ENCODE measurements at places on chromosomes 11 and 22.

- peaks cover 2% of the 10 kb centered on the region for H3K27me3 ChIP-seq
- H3K27ac ChIP-seq, result no peak overlapping the region
- no peak overlapping the region for H3K4me3 ChIP-seq
- no peak for DNase-seq
- no peaks in the 10 kb centered on the region for H3K36me3 ChIP-seq
These were observed 80.0 kb upstream of the TIMP3 start for GRCh38 chr22:32721328-32722180.

DNA sequence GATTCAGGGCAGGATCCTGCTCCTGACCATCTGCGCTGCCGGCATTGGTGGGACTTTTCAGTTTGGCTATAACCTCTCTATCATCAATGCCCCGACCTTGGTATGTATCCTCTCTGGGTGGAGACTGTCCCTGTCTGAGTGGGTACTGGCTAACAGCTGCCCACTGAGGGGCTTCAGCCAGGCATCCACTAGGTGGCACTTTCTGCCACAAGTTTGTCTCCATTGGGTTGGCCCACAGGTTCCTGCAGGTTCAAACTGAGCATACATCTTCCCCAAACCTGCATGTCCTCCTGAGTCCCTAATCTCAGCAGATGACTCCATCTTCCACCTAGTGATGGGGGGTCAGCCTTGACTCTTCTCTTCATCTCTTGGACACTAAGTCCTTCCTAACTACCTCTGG, 4.4 kb downstream of the SLC2A11 start:
- peaks cover 15% of the 10 kb centered on the region for H3K36me3 ChIP-seq
- DNase-seq, result no peak
- H3K27ac ChIP-seq, result no peak overlapping the region
- no peak overlapping the region for H3K4me3 ChIP-seq

GRCh38 chr11:132948252-132948651, 584.0 kb downstream of the OPCML start:
- no peaks in the 10 kb centered on the region for H3K4me1 ChIP-seq
- no peak overlapping the region for H3K4me3 ChIP-seq
- H3K27me3 ChIP-seq, result peaks cover 4% of the 10 kb centered on the region
- H3K27ac ChIP-seq, result no peak overlapping the region
- no peak for DNase-seq

- peaks cover 38% of the 10 kb centered on the region for H3K4me1 ChIP-seq
- H3K27ac ChIP-seq, result peak overlapping the region; percentile 99
- peak overlapping the region; percentile 96 for H3K4me3 ChIP-seq
- no peaks in the 10 kb centered on the region for H3K36me3 ChIP-seq
- peak; percentile 20 for DNase-seq
These were observed 1.1 kb upstream of the DDX6 start for GRCh38 chr11:118791961-118792569.

- DNase-seq, result no peak
- no peaks in the 10 kb centered on the region for H3K4me1 ChIP-seq
- H3K27ac ChIP-seq, result no peak overlapping the region
- H3K36me3 ChIP-seq, result no peaks in the 10 kb centered on the region
- H3K27me3 ChIP-seq, result no peaks in the 10 kb centered on the region
These were observed 30.6 kb upstream of the NOX4 start for GRCh38 chr11:89521792-89522191.

All from immature natural killer cell (primary cell).